T-helper 2 cell treated with Interferon-gamma antibody and Interleukin-4, amounts not matched to agents 100 ng/mL and 5 ng/mL, for 36 hours (primary cell): ENCODE measurements at places on chromosomes 5 and 9. TPM values are rescaled to one million over a fixed set of nuclear protein-coding genes. Genes with fewer than 3 reads are reported as not detected.

The GTF3C5 gene
- total RNA-seq, result 79.1 and 79.2 TPM in 2 replicates

The PCA3 gene
- not detected in 2 replicates for total RNA-seq

The ANKRD31 gene
- total RNA-seq, result 0.16 and 0.18 TPM in 2 replicates

The SMIM32 gene
- not detected in 2 replicates for total RNA-seq

The AGXT2 gene
- not detected in 2 replicates for total RNA-seq

The RNF180 gene
- total RNA-seq, result not detected in 2 replicates

The DAB2IP gene
- not detected in 2 replicates for total RNA-seq
